ENCODE measurements at places on chromosomes 6 and 20.

- no peak for DNase-seq
Observed at GRCh38 chr6:159213405-159213804, 44.2 kb downstream of the FNDC1 start.

DNA sequence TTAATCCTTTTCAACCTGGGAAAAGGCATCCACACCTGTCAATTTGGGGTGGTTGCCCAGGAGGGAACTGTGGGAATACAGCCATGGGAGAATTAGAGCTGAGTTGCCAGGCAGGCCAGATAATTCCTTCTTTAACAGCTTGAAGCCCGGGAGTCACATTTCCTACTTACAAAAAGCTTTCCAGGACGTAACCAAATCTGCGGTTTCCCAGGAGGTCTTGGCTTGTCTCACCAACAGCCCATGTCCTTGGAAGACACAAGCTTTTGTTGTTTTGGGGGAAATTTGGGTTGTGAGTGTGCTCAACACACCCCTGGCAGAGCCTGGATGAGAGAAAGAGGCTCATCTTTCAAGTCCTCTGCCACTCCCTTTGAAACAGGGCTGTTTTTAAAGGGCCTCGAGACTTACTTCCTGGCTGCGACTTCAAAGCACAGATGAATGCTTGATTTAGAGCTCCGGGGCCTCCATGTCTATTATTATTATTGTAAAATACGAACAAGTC is 465.9 kb upstream of the BTBD3 start:
- DNase-seq = no peak

DNA sequence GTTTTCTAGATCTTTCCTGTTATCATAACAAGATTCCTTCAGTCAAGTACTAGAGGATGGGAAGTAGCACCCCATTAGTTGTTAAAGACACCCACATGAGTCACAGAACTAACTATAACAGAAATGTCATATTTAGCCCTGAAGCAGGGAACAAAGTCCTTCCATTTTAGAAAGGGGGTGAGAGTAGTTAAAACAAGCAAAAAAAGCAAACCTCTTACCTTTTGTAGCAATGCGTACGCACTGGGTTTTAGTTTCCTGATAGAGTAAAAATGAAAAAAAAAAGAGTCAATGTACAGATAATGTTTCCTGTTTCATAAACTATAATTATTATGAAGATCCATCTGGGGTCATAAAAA is 163.7 kb upstream of the THEMIS start:
- DNase-seq = no peak

GRCh38 chr6:53300656-53301551 is 47.8 kb downstream of the ELOVL5 start:
- no peak for DNase-seq

DNA sequence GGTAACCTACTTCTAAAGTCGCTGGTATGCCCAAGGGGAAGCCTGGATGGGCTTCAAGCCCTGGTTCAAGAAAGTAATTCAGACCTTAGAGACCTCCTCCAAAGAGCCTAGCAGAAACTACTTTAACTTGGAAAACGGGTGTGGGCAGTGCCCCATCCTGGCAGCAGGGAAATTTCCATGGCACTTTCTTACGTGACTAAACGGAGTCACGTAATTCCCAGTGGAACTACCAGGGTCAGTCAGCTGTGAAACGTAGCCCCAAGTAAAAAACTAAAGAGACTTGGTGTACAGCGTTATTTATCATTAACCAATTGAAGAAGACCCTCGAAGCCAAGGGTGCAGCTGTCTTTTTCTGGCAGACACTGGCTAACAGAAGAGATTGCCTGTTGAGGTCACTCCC is 114.0 kb downstream of the RCAN2 start:
- DNase-seq = no peak

DNA sequence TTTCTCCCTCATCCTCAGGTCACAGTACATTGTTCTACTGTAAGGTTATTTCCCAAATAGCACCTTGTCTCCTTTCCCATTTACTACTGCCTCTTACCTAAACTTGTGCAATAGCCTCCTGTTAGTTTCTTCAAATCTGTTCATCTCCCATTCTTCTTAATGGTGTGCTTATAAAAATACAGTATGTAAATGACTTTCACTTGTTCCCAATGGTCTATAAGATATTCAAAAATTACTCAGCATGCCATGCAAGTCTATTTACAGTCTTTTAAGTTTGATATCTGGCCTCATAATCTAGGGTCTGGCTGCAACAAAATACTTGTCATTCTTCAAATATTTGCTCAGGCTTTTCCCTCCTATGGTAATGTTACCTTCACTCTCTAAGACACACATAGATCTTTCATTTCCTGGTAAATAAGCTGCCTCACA is 31.5 kb upstream of the RHAG start:
- DNase-seq = no peak

DNA sequence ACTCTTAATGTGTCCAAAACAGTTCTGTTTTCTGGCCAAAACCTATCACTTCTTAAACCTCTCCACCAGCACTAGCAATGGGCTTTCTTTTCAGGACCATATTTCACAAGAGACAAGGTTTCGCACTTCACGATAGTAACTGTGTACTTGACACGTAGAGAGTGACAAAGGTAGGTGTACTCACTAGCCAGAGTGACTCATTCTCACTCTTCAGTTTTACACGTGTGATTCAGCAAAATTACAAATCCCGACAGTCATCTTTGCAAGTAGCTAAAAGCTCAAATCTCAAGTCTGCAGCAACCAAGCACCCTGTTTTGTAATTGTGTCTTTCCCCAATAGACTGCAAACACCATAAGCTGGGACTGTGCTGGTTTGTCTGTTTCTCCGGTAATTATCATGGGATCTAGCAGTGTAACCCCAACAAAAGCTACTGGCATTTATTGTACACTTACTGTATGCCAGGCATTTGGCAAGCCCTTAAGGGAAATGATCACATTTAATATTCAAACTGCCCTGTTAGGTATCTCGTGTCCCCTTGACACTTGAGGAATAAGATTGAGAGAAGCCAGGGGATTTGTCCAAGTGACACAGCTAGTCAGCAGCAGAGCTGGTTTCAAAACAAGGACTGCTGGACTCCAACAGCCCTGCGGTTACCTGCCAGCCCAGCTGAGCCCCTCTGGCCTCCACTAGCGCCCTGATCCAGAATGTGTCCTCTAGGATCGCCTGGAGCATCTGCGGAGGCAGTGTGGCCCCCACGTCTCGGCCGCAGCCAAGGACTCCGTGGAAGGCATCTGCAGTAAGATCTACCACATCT is 9.9 kb downstream of the PCIF1 start:
- DNase-seq = no peak

- DNase-seq = peak; percentile 16
Observed at GRCh38 chr6:154343473-154344308, 12.9 kb downstream of the IPCEF1 start.

- DNase-seq = no peak
Observed at GRCh38 chr6:48186746-48187145, 75.7 kb upstream of the PTCHD4 start.

GRCh38 chr6:147169529-147169928 is 34.7 kb upstream of the STXBP5 start:
- no peak for DNase-seq

GRCh38 chr20:25139029-25139705 is 56.3 kb upstream of the ENTPD6 start:
- DNase-seq = no peak

- DNase-seq = no peak
Observed at GRCh38 chr6:24763578-24763977, 11.2 kb upstream of the GMNN start.

DNA sequence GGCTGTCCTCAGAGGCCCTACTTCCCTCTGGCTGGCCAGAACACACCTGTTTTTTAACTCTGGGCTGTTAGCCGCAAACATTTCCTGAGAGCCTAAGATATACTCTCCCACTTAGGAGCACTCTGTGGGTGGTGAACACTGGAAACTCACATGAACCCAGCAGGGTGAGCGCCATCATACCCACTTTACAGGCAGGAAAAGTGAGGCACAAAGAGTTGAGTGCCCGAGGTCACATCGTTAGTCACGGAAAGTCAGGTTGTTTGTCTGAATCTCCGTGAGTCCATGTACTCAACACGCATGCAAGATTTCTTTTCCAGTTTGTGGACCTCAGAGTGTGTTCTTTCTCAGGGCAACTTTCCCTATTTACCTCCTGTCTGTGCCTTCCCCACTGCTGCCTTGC is 1.9 kb downstream of the BAK1 start:
- no peak for DNase-seq

GRCh38 chr6:26021350-26022131 is 58.9 kb downstream of the TRIM38 start:
- DNase-seq = peak; percentile 97

DNA sequence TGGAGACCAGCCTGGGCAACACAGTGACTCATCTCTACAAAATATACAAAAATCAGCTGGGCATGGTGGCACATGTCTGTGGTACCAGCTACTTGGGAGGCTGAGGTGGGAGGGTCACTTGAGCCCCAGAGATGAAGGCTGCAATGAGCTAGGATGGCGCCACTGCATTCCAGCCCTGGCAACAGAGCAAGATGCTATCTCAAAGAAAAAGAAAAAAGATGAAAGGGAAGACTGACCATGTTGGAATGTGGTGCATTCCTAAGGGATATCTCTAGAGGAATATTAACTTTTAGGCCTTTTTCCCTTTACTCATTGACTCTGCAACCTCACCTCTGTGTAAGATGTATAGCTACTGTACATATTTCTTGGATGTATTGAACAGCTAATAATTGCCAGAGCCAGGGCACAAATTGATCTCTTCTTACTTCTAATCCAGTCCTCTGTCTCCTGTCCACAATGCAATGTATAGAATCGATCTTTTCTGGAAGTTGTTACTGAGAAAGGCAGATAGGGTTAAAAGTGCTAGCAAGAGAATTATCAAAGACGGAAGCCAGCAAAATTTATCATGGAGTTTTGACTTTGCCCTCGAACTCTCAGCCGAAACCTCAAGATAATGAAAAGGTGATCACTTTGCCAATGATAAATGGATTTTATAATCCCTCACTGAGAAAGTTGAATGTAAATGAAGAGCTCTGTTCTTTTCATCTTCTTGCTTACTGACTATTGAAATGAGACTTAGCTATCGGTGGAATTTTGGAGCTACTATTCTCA is 46.3 kb downstream of the GCNT2 start:
- no peak for DNase-seq

GRCh38 chr6:35044145-35044745 is 96.9 kb downstream of the TCP11 start:
- DNase-seq = no peak

DNA sequence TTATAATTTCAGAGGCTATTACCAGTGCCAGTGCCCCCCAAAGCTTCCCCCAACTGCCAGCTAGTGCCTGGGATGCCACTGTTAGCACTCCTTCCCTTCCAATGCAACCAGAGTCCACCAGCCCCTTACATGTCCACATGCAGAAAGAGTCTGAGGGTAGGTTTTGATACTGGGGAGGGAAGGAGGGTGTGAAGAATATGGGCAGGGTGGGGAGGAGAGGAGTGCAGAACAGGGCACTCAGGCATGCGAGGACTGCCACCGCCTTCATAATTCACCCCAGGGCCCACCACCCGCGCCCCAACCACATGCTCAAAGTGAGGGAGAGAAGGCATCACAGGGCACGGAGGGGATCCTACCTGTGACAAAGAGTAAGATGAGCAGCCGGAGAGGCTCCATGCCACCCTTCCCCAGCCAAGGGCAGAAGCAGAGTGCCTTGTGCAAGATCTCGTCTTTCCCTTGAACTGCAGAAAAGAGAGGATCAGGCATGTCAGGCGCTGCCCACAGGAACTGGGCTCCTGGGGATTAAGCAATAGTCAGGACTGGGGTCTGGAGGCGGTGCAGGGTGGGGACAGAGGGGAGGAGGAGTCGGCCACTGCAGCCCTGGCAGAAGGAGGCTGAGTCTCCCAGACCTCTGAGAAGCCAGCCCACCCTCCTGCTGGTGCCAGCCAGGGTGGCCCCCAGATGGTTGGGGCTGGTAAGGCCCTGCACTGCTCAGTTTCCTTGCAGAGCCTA is at the start of gene TREM2:
Gene TREM2, minus strand, starts transcription at position 430 of the 732 bp plus-strand sequence. Its CDS starts 34 bp downstream, at position 396.
- no peak for DNase-seq

DNA sequence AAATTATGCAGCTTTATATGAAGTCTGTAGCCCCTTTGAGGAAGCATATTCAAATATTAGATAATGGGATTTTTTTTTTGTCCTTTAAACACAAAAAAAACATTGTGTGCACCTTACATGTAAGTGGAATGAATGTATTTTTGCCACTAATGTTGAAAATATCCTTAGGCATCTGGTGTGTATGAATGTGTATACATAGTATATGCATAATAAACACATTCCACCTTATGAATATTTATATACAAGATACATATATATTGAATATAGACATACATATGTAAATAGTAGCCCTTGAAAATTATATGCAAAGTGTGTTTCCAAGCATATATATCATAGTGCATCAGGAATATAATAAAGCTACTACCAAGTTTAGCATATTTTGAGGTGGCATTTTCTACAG is 94.8 kb downstream of the SOBP start:
- DNase-seq = no peak

DNA sequence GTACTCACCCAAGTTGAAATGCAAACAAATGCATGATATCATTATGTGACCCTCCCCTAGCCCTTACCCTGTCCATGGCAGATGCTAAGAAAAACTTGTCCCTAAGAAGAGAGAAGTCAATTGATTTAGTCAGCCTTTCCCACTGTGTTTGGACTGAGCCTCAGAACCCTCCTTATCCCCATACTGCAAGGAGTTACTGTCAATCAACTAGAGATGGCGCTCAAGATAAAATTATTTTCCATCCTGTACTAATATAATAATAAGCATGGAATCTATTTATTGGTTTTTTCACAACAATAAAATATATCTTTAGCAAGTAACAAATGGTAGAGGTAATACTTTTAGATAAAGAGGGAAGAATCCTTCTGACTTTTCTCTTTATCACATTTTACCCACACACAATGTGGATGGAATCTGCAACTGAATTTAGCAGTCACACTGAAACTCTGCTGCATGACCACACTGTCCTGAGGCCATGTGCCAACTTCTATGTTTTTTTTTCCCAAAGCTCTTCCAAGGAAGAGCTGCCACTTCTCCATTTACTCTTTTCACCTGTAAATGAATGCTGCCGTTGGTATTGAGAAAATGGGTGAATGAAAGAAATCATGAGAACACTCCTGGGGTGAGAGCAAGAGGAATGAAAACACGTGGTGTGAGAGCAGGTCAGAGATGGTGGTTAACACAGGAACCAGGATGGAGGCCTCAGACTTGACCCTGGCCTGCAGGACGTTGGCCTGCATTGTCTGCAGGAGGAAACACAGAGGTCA is 10.5 kb downstream of the NT5E start:
- DNase-seq = peak; percentile 49

DNA sequence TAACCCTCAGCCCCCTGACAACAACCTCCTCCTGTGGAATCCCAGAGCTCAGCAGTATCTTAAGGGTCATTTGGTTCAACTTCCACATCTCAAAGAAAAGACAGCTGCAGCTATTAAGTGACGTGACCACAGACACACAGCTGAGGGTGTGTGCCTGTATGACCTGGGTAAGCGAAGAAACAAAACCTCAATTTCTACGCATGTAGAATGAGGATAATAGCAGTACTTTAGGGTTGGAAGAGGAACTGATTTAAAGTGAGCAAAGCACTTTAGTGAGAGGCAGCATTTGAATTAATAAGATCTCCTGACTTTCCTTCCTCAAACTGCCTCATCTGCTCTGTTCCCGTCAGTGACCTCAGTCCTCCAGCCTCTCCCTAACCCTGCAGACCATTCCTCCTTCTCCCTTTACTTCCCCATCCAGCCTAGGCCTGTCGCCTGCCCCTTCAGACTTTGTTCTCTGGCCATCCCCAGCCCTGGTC is 6.8 kb upstream of the ARMC2 start:
- DNase-seq = no peak
